Thoracic aorta (tissue), 2 donors: ENCODE measurements at places on chromosomes 6 and 20. TPM values are rescaled to one million over a fixed set of nuclear protein-coding genes. Genes with fewer than 3 reads are reported as not detected.

DNA sequence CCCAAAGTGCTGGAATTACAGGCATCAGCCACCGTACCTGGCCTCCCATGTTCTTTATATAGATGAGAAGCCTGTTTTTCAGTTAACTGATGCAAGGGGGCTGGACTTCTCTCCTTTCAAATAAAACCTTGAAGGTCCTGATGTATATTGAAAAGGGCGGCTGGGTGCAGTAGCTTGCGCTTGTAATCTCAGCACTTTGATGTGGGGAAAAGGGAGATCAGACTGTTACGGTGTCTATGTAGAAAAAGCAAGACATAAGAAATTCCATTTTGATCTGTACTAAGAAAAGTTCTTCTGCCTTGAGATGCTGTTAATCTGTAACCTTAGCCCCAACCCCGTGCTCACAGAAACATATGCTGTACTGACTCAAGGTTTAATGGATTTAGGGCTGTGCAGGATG, 16.1 kb upstream of the SAMHD1 start:
- H3K4me1 ChIP-seq, result no peaks in the 10 kb centered on the region
- H3K27ac ChIP-seq, result no peak overlapping the region
- no peak overlapping the region for H3K4me3 ChIP-seq
- no peaks in the 10 kb centered on the region for H3K36me3 ChIP-seq
- H3K27me3 ChIP-seq, result no peaks in the 10 kb centered on the region
- DNase-seq, result no peak

- no peaks in the 10 kb centered on the region for H3K4me1 ChIP-seq
- no peak overlapping the region for H3K27ac ChIP-seq
- H3K27me3 ChIP-seq, result no peaks in the 10 kb centered on the region
- DNase-seq, result no peak
- H3K36me3 ChIP-seq, result no peaks in the 10 kb centered on the region
Measured at GRCh38 chr6:54578261-54578660, 268.3 kb upstream of the FAM83B start.

DNA sequence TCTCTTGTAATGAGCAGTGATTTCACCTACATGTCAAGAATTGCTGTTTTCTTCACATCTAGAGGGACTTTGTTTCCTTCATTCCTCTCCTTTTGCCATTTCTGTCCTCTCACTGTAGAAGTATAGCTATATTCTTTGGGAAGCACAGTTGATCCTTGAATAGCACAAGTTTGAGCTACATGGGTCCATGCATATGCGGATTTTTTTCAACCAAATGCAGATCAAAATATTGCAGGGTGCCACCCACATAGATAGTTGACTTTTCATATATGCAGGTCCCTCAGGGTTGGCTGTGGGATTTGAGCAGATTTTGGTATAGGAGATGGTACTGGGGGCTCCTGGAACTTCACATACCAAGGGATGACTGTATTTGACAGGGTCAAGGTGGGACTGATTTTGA, 41.1 kb downstream of the BLTP3A start:
- H3K27ac ChIP-seq, result no peak overlapping the region
- H3K36me3 ChIP-seq, result peaks cover 26% of the 10 kb centered on the region
- no peaks in the 10 kb centered on the region for H3K4me1 ChIP-seq
- H3K4me3 ChIP-seq, result no peak overlapping the region
- DNase-seq, result no peak

The TSHZ2 gene
- 32.6 TPM for total RNA-seq

The CALHM4 gene
- not detected for total RNA-seq

- no peaks in the 10 kb centered on the region for H3K4me1 ChIP-seq
- H3K27me3 ChIP-seq, result no peaks in the 10 kb centered on the region
- no peak overlapping the region for H3K4me3 ChIP-seq
- no peak for DNase-seq
- no peak overlapping the region for H3K27ac ChIP-seq
Measured at GRCh38 chr20:57892471-57892870, 182.7 kb upstream of the PMEPA1 start.

GRCh38 chr20:50746138-50746940, 15.0 kb downstream of the PARD6B start:
- no peak for DNase-seq
- no peak overlapping the region for H3K4me3 ChIP-seq
- H3K27me3 ChIP-seq, result no peaks in the 10 kb centered on the region
- no peak overlapping the region for H3K27ac ChIP-seq

DNA sequence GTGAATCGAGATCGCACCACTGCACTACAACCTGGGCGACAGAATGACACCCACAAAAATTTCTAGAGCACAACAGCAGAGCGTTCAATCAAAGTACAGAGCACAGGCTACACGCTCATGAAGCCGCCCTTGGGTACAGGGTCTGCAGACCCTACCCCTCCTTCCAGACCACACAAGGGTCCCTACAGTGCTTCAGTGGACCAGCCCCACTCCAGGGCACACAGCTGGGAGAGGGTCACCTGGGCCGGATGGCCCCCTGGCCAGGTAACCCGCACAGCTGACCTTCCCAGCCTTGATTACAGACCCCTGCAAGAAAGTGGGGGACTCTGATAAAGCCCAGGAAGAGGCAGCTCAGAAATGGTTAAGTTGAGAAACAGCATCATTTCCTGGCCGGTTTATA, 63.6 kb downstream of the RIPOR3 start:
- no peaks in the 10 kb centered on the region for H3K36me3 ChIP-seq
- peaks cover 4% of the 10 kb centered on the region for H3K4me1 ChIP-seq
- H3K27ac ChIP-seq, result no peak overlapping the region
- DNase-seq, result no peak

GRCh38 chr6:163952005-163952404, 537.5 kb downstream of the QKI start:
- H3K36me3 ChIP-seq, result no peaks in the 10 kb centered on the region
- no peaks in the 10 kb centered on the region for H3K4me1 ChIP-seq
- H3K27me3 ChIP-seq, result no peaks in the 10 kb centered on the region
- DNase-seq, result no peak

- peak within 1 kb of the TSS; percentile 56 for H3K27ac ChIP-seq
- no peak for DNase-seq
- H3K4me3 ChIP-seq, result peak within 1 kb of the TSS; percentile 86
- H3K4me1 ChIP-seq, result peaks cover 13% of the 10 kb centered on the region
- no peaks in the 10 kb centered on the region for H3K36me3 ChIP-seq
Measured at GRCh38 chr6:138107078-138107751, at the start of gene PERP. Gene PERP, minus strand, starts transcription at chr6:138107419. Its CDS starts 79 bp downstream, at chr6:138107340.

The OPN5 gene
- not detected for total RNA-seq

DNA sequence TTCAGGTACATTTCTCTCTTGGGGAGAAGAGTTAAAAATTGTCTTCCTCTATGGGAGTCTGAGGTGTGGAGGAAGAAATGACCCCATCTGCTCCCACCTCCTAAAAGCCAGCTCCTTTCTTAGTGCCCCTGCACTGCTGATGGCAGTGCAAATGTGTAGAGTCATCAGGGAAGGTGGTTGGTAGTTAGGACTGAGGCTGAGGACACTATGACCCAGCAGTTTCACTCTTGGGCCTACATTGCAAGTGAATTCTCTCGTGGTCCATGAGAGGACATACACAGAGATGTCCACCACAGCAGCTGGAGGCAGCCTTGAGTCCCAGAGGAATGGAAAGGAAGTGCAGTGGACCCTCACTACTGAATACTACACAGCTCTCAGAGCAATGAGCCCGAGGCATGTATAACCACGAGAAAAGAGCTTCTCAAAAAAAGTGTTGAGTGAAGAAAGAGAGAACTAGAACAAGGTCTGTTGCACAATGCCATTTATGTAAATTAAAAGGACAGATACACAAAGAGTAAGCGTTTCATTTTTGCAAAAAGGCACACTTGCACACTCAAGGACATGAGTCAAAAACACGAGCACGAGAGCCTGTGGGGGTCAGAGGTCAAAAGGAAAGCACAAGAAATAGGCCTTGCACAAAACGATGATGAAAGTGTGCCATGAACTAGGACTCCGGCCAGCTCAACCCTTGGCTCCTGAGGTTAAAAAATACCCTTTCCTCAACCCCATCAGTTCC, 308.2 kb upstream of the PRND start:
- no peaks in the 10 kb centered on the region for H3K36me3 ChIP-seq
- no peaks in the 10 kb centered on the region for H3K27me3 ChIP-seq
- DNase-seq, result no peak
- H3K4me3 ChIP-seq, result no peak overlapping the region
- no peaks in the 10 kb centered on the region for H3K4me1 ChIP-seq

DNA sequence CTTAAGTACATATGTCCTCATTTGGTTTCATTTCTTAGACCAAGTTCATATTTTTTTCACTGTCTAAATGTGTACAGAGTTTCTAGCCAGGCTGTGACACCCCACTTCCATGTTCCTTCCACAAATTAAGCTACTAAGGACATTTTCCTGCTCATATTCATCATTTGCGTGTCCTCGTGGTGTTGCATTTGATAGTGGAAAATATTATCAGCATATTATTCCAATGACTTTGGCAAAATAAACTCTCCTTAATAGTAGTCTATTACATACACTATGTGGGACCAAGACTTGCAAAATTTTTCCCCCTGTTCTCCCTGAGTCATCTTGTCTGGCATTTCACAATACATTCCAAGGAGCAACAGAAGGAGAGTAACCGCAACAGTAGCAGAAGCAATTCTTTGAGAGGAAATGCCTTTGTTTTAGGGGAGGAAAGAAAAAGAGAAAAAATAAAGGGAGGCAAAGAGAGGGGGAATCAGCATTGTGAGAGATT, 599.2 kb downstream of the COL12A1 start:
- H3K27me3 ChIP-seq, result no peaks in the 10 kb centered on the region
- H3K27ac ChIP-seq, result peak overlapping the region; percentile 23
- peaks cover 27% of the 10 kb centered on the region for H3K4me1 ChIP-seq
- no peaks in the 10 kb centered on the region for H3K36me3 ChIP-seq

DNA sequence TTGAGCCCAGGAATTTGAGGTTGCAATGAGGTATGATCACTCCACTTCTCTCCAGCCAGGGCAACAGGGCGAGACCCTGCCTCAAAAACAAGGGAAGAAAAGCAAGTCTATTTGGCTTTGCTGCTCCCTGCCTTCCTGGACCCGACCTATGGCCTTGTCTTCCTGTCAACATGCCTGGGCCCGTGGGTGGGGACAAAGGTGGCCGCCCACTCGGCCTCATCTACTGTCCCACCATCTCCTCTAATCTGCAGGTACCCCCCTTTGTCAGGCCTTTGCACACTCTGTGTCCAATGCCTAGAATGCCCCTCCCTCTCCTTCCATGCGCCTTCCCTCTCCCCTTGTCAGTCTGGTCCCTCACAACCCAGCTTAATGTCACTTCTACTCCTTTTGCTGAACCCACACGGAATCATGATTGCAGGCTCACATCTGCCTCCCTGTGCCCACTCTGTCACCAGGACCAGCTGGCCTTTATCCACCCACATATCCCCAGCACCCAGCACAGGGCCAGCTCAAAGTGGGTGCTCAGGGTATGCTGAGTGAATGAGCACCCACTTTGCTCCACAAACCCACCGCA, 40.3 kb downstream of the MDFI start:
- peaks cover 11% of the 10 kb centered on the region for H3K4me1 ChIP-seq
- no peak for DNase-seq
- no peak overlapping the region for H3K4me3 ChIP-seq
- H3K27me3 ChIP-seq, result no peaks in the 10 kb centered on the region

The PROKR2 gene
- not detected for total RNA-seq

DNA sequence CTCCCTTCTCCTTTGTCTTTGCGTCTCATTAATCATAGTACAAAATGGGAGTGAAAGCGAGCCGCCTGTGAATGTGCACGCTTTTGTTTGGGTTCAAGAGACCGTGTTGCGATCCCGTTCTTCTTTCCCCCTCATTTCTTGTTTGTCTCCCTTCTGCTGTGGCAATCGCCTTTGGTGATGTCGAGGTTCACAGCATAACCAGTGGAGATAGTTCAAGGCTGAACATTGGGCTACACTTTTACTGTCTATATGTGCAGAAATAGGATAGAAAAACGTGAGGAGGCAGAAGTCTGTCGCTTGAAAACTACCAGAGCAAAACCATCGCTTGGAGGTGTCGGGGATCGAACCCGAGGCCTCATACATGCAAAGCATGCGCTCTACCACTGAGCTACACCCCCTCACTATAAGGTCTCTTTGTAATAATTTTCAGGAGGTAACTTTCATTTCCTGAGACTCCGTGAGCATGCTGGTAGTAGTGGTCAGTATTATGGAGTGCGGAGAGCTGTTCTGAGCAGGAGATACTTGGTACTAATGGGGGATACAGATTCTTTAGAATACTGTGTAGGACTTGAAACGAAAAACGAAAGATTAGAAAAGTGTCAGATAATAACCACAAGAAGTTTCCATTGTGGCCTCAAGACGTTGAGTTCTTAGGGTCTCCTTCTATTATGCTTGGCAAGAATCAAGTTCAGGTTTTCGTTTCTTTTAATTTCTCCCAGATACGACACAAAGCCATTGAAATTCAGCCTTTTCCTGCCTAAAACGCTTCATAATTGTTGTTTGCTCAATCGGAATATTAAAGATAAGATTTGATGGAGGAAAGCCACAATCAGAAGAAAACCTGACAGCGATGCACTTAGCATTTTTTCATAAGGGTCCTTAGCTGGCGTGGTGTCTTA, 106.6 kb downstream of the TRIM27 start:
- H3K4me3 ChIP-seq, result no peak overlapping the region
- no peak overlapping the region for H3K27ac ChIP-seq
- H3K36me3 ChIP-seq, result no peaks in the 10 kb centered on the region
- H3K4me1 ChIP-seq, result no peaks in the 10 kb centered on the region

The OR2B6 gene
- not detected for total RNA-seq

- no peak for DNase-seq
- H3K4me3 ChIP-seq, result no peak overlapping the region
- H3K4me1 ChIP-seq, result peaks cover 13% of the 10 kb centered on the region
- H3K27me3 ChIP-seq, result no peaks in the 10 kb centered on the region
Measured at GRCh38 chr6:37176268-37177076, 6.5 kb downstream of the PIM1 start.

GRCh38 chr6:1325461-1326309, 13.8 kb downstream of the FOXQ1 start:
- H3K36me3 ChIP-seq, result no peaks in the 10 kb centered on the region
- DNase-seq, result no peak
- no peak overlapping the region for H3K27ac ChIP-seq
- no peak overlapping the region for H3K4me3 ChIP-seq

The SLC16A10 gene
- 32.4 TPM for total RNA-seq

The NRN1 gene
- 5.0 TPM for total RNA-seq

The EYS gene
- total RNA-seq, result not detected

GRCh38 chr20:50246367-50247195, 56.0 kb downstream of the CEBPB start:
- no peaks in the 10 kb centered on the region for H3K36me3 ChIP-seq
- no peak for DNase-seq
- no peaks in the 10 kb centered on the region for H3K27me3 ChIP-seq
- H3K27ac ChIP-seq, result no peak overlapping the region
- no peak overlapping the region for H3K4me3 ChIP-seq
- no peaks in the 10 kb centered on the region for H3K4me1 ChIP-seq

The BACH2 gene
- total RNA-seq, result 17.8 TPM
